ENCODE measurements at places on chromosomes 6 and 20. TPM values are rescaled to one million over a fixed set of nuclear protein-coding genes. Genes with fewer than 3 reads are reported as not detected.

GRCh38 chr6:105474234-105474633 is 71.4 kb upstream of the PREP start:
- DNase-seq = no peak

Gene SUMO4
- 10.1 TPM for total RNA-seq

DNA sequence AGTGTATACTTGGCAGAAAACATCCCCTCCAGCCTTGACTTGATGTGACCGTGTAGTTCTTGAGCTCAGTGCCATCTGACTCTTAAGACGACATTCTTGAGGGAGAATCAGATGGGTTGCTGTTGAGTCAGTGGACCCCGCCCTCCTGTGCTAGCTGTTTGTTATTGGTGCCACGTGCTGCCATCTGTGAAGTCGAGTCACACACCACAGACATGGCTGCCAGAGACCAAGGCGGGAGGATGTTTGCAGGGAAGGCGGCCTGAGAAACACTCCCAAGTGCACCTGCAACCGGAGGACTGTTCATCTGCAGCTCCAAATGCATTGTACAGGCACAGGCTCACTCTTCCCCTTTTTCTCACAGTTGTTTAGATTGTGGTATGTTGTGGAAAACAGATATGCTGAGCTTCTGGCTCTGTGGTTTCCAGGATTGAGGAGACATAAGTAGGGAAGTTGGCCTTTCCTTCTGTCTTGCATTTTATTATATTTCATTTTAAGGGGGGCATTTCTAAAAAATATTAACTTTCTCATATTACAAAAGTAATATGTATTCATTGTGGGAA is 345.3 kb upstream of the ZFP64 start:
- DNase-seq = no peak

DNA sequence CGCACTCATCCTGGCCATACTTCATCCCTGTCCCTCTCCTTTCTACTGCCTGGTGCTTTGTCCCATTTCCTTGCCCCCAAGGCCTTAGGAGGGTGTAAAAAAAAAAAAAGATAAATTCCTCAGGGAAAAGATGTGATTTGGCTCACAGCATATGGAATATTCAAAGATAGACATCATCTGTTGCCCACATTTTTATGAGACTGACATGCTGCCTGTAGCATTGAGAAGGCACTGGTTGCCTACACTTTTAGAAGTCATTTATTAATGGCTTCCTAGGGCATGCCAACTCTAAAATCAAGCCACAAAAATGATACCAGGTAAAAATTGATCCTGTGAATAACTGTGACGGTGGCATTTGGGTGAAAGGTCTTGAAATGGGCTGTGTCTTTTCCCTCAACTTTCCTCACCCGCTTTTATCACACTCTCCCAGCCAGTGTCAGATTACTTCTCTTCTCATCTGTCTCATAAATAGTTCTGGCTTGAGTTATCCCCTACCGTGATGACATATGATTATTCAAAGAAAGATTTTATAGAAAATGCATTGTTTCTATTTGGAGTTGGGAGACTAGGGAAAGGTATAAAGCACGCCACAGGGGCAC is 139.4 kb downstream of the CARMIL1 start:
- no peak for DNase-seq

Gene ALDH8A1
- 1.2 TPM for total RNA-seq

Gene RNF217
- total RNA-seq = 1.2 TPM

DNA sequence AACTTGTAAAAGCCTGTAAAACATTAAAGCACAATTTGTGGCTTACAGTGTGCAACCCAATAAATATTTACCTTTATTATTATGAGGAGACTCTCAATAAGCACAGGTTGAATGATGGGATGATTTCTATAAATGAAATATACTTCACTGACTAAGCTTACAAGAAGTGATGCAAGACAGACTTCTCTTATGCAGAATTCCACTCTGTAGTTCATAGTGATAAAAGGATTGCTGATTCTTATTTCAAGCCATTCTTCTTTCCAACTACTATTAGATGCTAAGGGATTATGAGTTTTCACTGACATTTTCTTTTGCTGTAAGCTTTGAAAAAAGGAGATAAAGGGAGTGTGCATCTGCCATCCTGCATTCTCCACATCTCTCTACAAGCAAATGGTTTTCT is 149.0 kb upstream of the ARG1 start:
- no peak for DNase-seq

Gene SIRPD
- not detected for total RNA-seq

Gene FOXA2
- not detected for total RNA-seq

GRCh38 chr6:63689421-63689820 is 53.8 kb downstream of the PHF3 start:
- DNase-seq = no peak

Gene GMPR
- 2.1 TPM for total RNA-seq

- DNase-seq = no peak
Measured at GRCh38 chr20:32237419-32237818, 29.7 kb downstream of the POFUT1 start.

DNA sequence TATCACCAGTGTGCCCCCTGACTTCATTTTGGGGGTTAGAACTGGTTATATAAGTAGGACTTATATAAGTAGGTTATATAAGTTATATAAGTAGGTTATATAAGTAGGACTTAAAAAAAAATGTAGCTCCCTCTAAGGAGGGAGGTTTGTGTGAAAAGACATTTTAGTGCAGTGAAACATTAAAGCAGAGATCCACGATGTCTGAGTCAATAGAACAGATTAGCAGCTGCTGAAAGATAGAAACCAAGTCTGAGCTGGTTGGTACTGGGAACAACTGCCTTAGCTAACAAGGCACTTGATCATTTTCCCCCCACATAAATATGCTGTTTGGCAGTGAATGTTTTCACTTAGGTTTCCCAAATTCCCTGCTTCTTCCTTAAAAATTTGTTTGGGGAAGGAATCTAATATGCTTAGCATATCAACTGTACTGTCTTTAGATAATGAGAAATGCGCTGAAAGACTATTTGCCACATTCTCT is 2.1 kb upstream of the RPS12 start:
- DNase-seq = no peak

Gene MEI4
- total RNA-seq = not detected

GRCh38 chr6:8578006-8578405 is 142.7 kb upstream of the SLC35B3 start:
- no peak for DNase-seq

DNA sequence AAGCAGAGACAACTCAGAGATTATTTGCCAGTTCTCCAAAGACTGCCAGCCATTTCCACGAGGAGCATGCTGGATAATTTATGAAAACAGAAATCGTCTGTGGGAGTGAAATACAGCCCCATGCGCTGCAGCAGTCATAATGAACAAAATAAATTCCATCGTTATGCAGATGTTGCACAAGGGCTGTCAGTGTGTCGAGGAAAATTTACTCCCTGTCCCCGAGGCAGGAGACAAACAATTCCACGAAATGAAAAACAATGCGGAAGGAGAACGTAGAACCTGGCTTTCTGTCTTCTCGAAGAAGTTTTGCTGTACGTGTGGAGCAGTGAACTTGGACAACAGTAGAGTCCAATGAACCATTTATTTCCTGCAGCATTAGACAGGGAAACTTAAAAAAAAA is 399.4 kb downstream of the CD83 start:
- DNase-seq = no peak

GRCh38 chr6:30841644-30842504 is 42.4 kb upstream of the DDR1 start:
- no peak for DNase-seq

- no peak for DNase-seq
Measured at GRCh38 chr6:124955108-124955856, 7.0 kb upstream of the RNF217 start.

Gene BYSL
- 79.6 TPM for total RNA-seq

Gene TREML1
- not detected for total RNA-seq

Gene RNF39
- not detected for total RNA-seq

Gene RIPPLY2
- total RNA-seq = not detected

GRCh38 chr20:50541606-50542041 is 31.4 kb downstream of the PTPN1 start:
- no peak for DNase-seq
